ENCODE measurements at places on chromosomes 4 and X.

DNA sequence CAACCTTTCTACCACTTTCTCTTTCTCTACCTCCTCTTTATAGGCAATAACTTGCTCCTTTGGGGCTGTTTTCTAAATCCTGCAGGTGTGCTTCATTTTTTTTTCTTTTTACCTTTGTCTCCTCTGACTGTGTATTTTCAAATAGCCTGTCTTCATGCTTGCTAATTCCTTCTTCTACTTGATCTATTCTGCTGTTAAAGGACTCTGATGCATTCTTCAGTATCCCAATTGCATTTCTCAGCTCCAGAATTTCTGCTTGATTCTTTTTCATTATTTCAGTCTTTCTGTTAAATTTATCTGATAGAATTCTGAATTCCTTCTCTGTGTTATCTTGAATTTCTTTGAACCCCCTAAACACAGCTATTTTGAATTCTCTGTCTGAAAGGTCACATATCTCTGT lies 67.7 kb upstream of the IL2 start:
- no peak for DNase-seq

DNA sequence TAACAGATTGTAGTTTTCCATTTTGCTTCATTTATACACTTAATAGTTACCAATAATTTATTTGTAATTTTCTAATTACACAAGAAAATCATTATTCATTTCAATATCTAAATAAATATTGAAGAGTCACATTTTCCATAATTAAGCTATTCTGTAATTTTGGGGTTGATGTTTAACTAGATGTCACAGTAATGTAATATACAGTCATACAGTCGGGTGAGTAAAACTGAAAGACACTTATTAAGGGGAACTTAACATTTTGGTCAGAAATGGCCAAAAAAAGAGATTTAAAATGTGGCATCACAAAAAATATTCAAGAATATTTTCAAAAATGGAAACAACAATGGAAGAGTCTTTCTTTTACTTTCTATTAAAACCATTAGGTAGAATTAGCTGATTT lies 1080.3 kb downstream of the ARAP2 start:
- DNase-seq: no peak

GRCh38 chr4:120919358-120919757 lies 3.2 kb downstream of the PRDM5 start:
- DNase-seq: no peak

- DNase-seq: no peak
Measured at GRCh38 chrX:70553516-70553915, 108.9 kb downstream of the DLG3 start.
